ENCODE measurements at places on chromosomes 7 and 10.

GRCh38 chr10:31912898-31913850 is 15.5 kb downstream of the ARHGAP12 start:
- DNase-seq: no peak

DNA sequence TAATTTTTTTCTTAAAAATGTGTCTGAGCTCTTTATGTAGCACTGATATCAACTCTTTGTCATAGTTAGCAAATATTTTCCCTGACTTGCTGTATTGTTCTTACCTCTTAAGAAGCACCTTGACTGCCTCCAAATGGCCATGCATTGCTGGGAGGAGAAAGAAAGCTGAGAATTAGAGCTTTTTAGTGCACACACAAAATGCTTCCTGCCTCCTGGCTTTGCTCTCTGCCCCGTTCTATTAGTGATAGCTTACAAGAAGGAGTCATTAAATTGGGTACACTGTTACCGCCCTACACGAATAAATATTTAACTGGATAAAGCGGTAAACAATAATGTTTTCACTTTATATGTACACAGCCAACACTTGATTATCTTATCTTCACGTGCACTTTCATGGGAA is 4.1 kb downstream of the ANKRD16 start:
- DNase-seq: no peak

DNA sequence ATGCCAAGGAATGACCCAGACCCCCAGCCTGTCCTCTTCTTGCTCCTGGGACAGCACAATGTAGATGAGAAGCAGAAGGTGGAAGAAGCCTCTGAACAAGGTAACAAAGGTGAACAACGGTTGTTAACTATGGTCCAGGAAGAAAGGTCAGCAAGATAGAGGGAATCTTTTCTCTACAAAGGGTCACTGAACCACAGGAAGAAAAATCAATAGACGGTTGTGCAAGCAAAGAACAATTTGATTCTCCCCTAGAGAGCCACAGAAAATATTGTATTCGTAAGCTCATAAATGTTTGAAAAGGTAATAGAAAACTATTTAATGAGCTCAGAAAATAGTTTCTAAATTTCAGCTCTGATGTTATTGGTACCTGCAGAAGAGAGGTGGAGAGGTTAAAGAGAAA is 111.3 kb downstream of the ST8SIA6 start:
- DNase-seq: no peak

DNA sequence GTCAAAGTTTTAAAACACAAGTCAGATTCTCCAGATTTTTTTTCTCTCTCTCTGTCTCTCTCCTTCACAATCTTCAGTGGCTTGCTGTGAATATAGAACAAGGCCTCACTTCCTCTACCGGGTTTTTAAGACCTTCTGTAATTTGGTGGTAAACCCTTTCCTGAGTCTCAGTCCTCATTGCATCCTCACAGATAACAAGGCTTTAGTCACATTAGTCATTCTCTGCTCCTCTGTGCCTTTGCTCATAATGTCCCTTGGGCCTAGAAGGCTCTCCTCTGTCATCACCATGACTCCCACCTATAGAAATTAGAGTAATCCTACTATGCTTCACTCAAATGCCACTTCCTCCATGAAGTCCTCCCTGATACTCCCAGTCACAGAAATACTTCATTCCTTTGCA is 172.7 kb upstream of the HPS1 start:
- no peak for DNase-seq

GRCh38 chr7:139431459-139431858 is 52.0 kb downstream of the KLRG2 start:
- no peak for DNase-seq

DNA sequence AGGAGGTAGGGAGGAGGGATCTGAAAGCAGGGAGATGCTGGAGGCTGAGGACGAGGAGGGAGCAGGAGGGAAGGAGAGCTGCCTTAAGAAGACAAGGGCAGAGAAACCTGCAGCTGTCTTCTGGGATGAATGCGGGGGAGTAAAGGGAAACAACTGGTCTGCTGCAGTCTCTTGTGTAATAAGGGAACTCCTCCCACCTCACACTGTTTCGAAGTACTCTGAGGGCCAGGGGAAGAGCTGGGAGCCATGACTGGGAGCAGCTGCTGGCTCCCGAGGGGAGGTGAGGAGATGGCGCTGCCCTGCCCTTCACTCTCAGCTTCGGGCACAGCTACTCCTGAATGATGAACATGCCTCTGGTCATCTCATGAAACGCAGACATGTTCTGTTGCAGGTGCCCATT is 65.1 kb downstream of the CLEC2L start:
- DNase-seq: no peak

DNA sequence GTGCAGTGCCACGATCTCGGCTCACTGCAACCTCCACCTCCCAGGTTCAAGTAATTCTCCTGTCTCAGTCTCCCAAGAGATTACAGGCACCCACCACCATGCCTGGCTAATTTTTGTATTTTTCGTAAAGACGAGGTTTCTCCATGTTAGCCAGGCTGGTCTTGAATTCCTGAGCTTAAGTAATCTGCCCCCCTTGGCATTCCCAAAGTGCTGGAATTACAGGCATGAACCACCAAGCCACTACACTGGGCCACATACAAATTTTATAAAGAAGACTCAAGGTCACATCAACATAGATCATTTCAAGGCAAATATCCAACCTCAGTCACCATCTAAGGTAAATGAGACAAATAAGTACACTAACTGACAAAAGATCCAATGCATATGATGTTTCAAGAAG is 32.1 kb downstream of the IGF2BP3 start:
- DNase-seq: no peak

GRCh38 chr7:155224116-155224811 is 73.4 kb upstream of the INSIG1 start:
- DNase-seq: peak; percentile 93

DNA sequence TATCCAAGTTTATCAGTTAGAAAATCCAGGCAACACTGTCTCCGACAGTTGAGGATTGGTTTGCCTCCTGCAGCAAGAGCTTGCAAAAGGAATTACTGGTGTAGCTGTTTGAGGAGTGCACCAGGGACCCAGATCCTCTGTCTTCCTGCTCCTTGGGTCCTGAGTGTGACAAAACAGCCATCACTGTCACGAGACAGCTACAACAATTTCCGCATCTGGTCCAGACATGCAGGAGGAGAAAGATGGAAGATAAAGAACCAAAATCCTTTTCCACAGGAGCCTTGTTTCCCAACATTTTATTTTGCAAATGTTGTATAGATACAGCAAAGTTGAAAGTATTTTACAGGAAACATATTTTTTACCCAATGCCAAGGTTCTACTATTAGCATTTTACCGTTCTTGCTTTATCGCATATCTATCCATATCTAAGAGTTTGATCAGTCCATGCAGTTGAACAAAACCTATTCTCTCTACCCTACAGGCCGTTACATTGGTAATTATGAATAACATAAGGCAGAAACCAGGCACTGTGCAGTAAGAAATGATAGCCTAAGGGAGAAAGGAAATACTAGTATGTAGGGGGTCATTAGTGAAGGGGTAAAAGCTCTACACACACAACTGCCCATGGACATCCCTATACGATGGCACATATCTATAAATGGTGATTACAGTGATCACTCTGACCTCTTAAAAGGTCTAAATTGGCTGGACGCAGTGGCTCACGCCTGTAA is 54.9 kb downstream of the FAM204A start:
- no peak for DNase-seq

DNA sequence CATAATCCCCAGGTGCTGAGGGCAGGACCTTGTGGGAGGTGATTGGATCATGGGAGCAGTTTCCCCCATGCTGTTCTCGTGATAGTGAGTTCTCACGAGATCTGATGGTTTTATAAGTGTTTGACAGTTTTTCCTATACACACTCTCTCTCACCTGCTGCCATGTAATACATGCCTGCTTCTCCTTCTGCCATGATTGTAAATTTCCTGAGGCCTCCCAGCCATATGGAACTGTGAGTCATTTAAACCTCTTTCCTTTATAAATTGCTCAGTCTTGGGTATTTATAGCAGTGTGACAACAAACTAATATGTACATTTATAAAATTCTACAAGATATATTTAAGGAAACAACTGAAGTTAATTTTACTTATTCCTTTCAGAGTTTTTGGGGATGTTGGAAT is 170.8 kb upstream of the BET1 start:
- no peak for DNase-seq

GRCh38 chr7:148153616-148154284 is 436.8 kb upstream of the C7orf33 start:
- DNase-seq: no peak

DNA sequence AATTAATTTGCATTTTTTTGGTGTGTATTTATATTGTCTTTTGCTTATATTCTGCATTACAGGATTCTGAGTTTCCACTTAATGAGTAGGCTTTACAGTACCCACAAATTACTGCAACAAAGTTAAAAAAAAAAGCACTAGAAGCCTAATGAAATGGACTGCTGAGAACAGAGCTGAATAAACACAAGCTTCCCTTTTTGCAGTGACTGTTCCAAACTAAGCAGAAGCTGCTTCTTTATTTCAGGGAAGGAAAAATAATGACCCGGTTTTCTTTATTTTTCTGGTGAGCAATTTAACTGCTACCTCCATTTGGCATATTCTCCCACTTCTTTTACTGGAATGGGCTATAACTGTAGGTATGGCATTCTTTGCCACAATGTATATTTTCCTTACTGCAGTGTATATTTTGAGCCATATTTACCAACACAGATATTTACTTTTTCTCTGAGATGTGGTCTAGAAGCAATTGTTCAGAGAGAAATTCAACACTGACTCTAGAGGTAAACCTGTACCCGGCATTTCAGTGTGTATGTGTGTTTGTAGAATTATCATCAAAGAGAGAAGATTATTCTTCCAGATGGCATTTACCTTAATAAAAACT is 56.9 kb downstream of the HDAC9 start:
- no peak for DNase-seq

GRCh38 chr7:154804449-154804848 is 198.5 kb downstream of the PAXIP1 start:
- no peak for DNase-seq

- no peak for DNase-seq
Observed at GRCh38 chr7:67764289-67764688, 767.7 kb downstream of the TYW1 start.

DNA sequence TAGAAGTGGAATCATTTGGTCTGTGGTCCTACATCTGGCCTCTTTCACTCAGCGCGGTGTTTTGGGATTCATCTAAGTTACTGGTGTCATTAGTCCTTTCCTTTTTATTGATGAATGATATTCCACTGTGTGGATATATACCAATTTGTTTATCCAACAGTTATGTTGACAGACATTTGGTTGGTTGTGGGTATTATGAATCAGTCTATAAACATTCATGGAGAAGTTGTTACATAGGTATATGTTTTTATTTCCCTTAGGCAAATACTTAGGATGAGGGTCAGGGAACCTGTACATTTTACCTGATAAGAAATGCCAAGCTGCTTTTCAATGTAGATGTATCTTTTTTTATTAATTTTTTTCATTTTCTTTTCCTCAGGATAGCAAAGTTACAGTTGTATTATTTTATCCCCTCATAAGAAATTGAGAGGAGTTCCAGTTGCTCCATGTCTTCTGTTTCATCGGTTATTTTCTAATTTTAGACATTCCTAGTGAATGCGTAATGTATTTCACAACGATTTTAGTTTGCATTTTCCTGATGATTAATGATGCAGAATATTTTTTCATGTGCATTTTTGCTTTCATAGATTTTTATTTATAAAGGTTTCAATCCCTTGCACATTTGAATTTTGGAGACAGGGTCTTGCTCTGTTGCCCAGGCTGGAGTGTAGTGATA is 203.8 kb upstream of the SH2B2 start:
- no peak for DNase-seq

GRCh38 chr10:130866857-130867256 is 444.7 kb downstream of the TCERG1L start:
- DNase-seq: no peak

- DNase-seq: no peak
Observed at GRCh38 chr10:7819121-7819460, 786 bp downstream of the TAF3 start.

DNA sequence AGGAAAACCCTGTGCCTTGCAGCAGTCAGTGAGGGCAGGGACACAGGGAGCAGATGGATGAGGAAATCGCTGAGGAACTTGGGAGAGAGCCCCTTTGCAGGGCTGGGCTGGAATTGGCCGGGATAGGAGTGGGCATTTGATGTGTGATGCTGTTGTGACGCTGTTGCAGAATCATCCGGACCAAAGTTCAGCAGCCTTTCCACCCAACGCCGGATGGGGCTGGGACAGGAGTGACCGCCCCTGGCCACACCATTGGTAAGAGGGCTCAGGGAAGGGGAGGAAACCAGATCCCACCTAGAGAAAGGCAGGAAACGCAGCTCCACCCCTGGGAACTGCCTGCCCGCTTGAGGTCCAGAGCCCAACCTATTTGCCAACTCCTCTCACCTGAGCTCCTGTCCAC is 33.9 kb downstream of the PAX2 start:
- DNase-seq: no peak

GRCh38 chr7:155053002-155053401 is 17.1 kb upstream of the HTR5A start:
- DNase-seq: no peak

DNA sequence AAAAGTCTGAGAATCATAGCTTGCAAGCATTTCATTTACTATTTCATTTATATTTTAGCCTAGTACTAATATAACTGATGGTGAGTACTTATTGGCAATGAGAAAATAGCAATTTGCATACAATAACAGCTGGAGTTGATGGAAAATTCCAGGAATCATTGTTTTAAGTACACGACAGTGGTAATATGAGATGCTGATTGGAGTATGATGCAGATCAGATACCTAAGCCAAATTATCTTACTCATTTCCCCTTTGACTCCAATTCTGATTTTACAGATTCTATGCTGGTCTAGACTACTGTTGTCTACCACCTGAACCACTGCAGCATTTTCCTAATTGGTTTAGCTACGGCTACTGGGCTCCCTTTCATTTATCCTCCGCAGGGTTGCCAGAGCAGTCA is 36.7 kb downstream of the GNG11 start:
- DNase-seq: no peak

DNA sequence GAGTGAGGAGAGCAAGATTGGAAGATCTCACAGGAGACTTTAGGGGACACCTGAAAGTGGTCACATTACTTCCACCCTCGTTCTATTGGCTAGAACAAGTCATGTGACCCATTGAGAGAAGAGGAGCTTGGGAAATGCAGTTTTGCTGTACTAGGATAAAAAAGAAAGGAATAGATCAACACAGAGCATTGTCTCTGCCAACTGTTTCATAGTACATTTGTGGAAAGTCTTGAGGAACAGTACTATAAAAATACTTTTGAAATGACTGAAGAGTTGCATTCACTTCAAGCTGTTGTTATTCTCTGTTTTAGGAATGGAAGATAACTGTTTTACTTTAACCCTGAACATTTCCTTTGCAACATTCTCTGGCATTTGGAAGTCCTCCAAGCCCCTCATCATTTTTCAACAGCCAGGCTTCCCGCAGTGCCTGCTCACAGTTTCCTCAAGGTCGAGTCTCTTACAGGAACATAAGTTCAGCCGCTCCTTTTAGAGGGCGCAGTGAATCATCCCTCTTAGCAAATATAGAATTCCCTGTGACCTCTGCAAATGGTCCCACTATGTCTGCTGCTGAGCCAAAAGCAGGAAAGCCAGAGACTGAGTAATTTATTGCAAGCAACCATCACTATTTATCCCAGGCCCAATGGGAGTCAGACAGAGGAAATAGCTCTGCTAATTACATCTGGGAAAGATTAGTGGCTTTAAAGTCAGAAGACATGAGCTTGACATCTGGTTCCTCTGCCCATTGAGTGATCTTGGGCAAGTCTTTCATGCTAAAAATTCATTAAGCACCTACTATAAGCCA is 40.7 kb downstream of the MRPL32 start:
- no peak for DNase-seq
